NCI-H82 (cell line): ENCODE measurements at places on chromosomes 2 and 18.

DNA sequence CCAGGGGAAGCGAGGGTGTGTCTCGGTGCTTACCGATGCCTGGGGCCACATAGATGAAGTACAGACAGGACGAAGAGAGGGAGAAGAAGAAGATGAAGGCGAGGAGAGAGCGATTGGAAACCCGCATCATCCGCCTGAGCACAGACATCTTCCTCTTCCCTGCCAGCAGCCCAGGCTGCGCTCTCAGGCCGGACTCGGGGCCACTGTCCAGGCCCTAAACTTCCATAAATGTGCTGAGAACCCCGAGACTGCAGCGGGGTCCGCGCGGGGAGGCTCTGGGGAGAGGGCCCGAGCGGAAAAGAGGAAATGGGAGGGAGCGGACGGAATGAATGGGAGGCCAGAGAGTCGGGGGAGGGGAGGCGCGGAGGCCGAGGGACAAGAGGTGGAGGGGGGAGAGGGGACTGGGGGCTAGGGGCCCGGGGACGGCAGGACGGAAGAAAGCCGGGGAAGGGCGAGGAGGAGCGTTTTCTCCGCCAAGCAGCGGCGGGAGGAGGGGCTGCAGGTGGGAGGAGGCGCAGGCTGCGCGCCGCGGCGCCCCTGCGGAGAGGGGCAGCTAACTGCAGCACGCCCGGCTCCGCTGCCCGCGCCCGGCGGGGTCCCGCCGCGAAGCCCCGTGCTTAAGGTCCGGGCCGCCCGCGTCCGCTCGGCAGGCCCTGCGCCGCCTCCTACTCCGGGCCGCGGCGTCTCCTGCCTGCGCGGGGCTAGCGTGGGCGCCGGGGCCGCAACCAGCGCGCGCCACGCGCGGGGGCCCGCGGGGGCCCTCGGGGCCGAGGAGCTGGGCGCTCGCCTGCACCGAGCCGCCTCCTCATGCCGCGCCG, at the start of gene B4GALT6:
B4GALT6 (minus strand) TSS at position 303 of the 818 bp plus-strand sequence; CDS start at position 148, 155 bp downstream.
- DNase-seq = peak; percentile 70

DNA sequence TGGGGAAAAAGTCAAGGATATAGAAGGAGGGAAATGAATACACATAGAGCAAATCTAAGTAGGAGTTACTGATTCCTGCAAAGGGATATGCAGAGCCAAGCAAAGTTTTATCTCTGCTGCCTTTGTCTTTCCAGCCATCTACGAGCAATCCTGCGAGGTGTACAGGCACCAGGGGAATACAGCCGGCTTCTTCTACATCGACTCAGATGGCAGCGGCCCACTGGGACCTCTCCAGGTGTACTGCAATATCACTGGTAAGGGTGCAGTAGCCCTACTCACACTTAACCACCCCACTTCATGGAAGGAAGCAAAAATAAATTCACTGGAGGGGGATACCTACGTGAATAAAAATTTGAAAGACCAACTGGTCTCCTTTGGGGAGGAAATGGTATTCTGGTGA, 584.6 kb downstream of the CNTNAP5 start:
- DNase-seq = no peak

- DNase-seq = no peak
Measured at GRCh38 chr2:209610631-209611030, 161.0 kb upstream of the UNC80 start.

GRCh38 chr2:82494739-82495138, 1964.3 kb downstream of the SUCLG1 start:
- DNase-seq = no peak

GRCh38 chr2:145064511-145064910, 544.6 kb upstream of the ZEB2 start:
- no peak for DNase-seq

DNA sequence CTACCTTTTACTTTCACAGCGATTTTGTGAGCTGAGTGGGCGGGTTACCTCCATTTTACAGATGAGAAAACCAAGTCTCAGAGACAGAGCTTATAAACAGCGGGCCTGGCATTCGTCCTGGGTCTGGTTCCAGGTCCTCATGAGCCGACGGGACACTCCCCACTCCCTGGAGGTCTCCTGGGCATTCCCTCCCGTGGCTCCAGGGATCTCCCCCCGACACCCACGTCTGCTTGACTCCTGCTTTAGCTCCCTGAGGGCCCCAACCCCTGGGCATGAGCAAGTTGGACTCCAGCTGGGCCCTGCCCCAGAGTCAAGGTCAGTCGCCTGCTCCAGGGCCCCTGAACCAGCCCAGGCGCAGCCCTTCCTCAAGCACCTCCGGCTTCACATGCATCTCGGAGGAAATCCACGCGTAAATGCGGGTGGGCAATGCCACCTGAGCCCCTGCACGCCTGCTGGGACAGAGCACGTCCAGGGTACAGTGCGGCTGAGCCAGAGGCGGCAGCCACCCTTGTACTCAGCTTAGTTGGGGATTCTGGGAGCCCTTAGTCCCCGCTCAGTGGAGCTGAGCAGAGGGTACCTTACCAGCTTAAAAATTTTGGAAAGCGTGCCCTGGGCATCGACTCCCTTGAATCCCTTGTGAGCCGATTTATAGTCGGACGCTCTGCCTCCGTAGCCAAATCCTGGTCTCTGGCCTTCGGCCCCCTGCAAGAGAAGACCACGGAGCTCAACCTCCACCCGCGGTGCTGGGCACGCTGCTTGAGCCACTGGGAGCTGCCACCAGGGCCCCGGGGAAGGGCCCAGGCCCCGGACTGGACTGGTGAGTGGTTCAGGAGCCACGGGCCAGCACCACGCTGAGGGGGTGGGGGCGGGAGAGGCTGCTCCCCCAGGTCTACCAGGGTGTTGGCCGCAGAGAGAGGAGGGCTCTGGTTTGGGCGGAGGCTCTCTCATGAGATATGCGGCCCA, 148.1 kb downstream of the MBP start:
- DNase-seq = no peak

DNA sequence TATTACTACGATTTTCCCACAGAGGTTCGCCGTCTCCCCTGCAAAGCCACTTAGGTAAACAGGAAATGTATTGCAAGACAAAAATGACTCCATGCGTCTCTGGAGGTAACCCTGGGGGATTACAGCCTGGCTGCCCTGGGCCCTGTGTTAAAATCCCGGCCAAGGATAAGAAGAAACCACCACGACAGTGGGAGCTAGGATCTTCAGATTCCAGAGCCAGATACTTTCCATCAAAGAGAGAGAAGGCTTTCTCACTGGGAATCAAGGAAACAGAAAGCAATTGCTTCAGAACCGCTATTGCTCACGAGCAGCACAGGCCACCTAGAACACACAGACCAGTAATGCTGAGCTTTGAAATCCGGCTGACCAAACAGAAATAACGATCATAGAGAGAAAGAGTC, 97.9 kb upstream of the ZNF516 start:
- DNase-seq = peak; percentile 30

DNA sequence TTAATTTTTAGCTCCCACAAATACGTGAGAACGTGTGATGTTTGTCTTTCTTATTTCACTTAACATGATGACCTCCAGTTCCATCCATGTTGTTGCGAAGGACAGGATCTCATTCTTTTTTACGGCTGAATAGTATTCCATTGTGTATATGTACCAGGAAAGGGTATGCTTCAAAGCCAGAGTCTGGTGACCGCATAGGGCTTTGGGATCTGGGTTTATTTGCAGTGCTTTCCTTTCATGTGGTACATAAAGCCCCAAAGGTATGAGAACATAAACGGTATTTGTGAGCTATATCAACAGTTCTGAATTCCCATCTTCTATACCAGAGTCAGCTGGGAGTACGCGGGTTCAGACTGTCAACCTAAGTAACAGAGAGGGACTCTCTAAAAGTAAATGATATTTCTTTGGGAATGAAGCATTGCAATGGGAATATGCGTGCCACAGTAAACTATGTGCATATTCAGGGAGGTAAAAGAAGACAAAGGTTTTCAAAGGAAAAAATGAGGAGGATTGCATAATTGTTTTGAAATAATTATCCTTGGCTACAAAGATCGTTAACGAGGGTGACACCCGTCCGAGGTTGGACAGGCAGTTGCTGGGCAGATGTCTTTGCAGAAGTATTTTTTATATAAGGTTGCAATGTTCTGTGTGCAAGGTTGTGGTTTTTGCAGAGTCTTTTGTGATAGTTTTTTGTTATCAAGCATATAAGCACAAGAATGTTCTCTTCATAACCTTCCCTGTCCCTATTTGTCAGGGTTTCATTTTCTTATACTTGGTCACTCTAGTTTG, 24.4 kb downstream of the CRYGD start:
- DNase-seq = no peak

DNA sequence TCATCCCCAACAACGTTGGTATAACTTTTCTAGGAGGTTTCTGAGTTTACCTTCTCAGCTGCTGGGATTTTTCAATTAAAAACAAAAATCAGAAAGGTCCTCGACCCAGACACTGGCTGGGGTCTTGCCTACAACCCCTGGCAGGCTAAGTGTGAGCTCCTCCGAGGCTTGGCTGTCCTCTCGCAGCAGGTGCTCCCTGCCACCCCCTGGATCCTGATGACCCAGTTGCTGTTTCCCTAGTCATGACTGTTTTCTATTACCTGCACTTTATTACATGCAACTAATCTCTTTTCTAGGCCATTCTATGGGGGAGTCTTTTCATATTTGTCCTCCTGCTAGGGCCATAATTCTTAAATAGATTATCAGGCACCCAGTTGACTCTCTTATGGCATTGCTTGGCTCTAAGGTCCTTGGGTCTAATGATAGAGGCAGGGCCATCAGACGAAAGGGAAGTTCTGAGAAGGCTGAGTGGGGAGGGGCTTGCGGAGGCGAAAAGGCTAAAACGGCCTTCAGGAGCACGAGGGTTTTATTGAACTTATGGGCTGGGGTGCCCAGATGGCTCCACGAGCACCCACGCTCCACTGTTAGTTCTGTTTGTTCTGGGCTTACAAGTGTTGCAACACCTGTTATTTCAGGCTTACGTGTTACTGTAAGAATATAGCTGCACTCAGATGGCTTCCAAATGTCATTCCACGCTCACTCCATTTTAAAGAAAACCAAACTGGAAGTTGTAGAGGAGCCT, 166.0 kb downstream of the NCK2 start:
- peak; percentile 44 for DNase-seq

GRCh38 chr2:73205611-73206010, 3.2 kb downstream of the NOTO start:
- no peak for DNase-seq

- DNase-seq = no peak
Measured at GRCh38 chr18:77360315-77361190, 110.9 kb downstream of the GALR1 start.

DNA sequence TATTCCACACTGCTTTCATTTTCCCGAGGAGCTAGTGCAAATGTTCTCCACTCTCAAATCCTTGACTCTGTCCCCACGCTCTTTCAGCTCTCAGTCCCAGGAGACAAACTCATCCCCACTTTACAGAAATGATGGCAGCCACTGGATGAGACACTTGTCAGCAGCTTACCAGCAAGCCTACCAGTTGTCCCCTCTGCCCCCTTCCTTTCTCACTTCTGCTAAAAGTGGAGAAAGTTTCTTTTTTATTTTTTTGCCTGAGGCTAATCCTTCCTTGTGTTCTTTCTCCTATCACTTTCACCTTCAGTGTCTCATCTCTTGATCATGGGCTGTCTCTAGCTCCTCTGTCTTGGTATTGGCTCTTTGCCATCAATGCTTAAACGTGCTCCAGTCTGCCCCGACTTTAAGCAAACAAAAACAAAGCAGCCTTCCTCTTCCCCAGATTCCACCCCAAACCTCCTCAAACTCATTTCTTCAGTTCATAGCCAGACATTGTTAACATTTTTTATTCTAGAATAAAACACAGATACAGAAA, 64.5 kb downstream of the TTC32 start:
- no peak for DNase-seq

- peak; percentile 56 for DNase-seq
Measured at GRCh38 chr2:135473567-135473966, 57.5 kb downstream of the ZRANB3 start.

DNA sequence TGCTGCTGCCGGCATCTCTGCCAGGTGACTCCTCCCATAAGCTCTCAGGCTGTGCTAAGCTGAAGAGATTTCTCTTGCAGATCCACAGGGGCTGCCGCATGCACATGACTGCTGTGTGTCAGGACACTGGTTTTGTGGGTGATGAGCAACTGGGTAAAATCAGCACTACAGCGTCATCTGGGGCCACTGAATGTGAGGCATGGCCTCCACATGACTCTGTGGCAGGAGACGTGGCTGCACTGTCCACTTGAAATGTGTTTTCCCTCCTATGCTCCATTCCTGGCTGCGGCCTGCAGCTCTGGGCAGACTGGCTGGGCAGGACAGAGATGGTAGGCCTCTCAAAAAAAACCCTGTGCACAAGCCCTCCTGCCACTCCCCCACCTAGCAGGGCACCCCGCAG, 63.6 kb downstream of the MARCO start:
- no peak for DNase-seq

GRCh38 chr18:79508565-79509535, 113.1 kb downstream of the NFATC1 start:
- no peak for DNase-seq

GRCh38 chr2:142681952-142682351, 195.5 kb upstream of the KYNU start:
- no peak for DNase-seq

- DNase-seq = no peak
Measured at GRCh38 chr2:128414946-128415778, 96.5 kb upstream of the HS6ST1 start.

DNA sequence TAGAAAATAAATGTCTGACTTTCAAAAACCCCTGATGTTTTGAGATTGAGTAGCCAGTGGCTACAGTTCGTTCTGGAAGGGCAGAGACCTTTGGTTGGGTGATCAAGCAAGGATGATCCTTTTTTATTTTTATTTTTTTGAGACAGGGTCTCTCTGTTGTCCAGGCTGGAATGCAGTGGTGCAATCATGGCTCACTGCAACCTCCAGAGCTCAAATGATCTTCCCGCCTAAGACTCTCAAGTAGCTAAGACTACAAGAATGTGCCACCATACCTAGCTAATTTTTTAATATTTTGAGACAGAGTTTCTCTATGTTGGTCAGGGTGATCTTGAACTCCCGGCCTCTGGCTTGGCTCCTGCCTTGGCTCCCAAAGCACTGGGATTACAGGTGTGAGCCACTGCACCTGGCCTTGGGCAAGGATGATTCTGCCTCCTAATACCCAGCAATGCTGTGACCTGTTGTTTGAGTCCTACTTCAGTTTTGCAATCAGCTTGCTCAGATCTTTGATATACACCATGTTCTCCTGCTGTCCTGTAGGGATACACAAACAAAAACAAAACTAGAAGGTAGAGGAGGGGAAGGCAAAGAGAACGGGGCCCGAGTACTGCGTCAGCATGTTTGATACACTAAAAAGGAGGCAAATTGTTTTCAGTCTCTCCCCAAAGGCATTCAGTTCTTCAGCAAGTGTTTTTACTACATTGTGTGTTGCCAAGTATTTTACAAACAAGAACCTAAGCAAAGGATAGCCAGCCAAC, 59.2 kb upstream of the LYPD6B start:
- no peak for DNase-seq

- no peak for DNase-seq
Measured at GRCh38 chr2:10047616-10048500, 4.5 kb downstream of the KLF11 start.

- peak; percentile 84 for DNase-seq
Measured at GRCh38 chr2:219298759-219299371, 10.3 kb downstream of the PTPRN start.

DNA sequence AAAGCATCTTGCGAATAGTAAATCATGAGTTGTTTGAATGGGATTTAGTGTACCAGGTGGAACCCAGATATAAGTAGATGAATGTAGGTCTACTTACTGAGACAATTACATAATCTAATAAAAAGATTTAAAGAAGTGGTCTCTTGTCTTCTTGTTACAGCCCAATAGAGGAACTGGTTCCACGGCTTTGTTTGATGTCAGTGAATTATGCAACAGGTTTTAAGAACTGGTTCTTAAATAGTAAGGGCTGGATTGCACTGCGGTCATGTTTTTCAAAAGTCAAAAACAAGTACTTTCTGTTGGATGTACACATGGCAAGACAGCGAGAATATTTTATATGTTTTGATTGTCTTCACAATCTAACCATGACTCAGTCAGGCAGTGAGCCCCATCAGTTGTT, 15.4 kb upstream of the SLC9A2 start:
- peak; percentile 17 for DNase-seq
